AG08395 (cell line): ENCODE measurements at places on chromosomes 3 and 15.
A peak's percentile ranks its signal among the peaks of the same experiment; 100 is the strongest.

DNA sequence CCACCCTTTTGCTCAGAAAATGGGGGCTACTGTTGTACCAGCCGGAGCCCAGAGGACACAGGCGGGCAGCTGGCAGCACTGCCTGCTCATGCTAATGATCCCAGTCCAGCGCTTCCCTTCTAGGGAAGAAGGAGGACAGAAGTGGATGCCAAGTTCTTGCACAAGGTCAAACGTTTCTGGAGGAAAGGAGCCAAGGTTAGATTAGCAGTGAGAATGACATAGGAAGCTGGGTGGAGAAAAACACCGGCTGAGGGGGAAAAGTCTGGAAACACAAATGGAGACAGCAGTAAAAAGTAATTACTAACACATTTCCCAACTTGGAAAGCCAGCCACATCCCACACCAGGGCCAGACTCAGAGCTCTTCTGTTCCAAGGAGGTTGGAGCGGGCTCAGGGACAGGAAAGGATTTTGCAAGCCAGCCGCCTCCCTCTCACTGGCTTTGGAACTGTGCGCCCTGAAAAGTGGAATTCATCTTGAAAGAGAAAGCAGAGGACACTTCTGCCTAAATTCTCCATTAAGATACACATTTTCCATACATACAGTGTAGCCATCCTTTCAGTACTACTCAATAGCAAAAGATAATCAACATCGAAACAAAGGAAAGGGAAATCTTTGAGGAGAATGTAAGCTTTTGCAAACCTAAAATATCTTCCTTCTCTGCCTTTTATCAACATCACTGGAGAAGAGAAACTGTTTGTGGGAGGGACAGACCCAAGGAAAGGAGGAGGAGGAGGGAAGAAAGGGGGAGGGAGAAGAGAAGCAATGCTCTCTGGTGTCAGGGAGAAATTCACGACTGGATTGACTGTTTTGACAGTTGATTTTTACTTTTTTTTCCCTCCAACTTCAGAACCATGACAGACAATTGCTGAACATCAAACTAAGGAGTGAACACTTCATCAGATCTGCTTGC, 133.6 kb downstream of the CD47 start:
- DNase-seq = peak; percentile 91

- peak; percentile 60 for DNase-seq
These were observed 30.9 kb upstream of the MRPS22 start for GRCh38 chr3:139312959-139313358.

DNA sequence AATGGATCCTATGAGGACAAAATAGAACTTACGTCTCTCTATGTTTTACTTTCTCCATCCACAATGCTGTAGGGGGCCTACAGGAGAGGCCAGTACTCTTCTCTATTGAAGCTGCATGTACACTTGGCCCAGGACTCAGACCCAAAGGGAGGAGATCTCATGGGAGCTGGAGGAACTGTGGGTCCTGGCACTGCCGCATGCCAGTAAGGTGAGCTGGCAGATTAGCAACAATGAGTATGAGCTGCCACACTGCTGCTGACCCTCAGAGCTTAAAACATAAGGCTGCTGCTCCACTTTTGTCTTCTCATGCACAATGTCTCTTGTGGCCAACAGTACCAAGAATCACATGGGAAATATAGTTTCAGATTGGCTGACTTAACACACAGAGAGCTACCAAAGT, 57.8 kb upstream of the TBC1D5 start:
- no peak for DNase-seq

GRCh38 chr3:162547321-162547720, 1050.7 kb downstream of the OTOL1 start:
- no peak for DNase-seq
